BE2C (cell line): ENCODE measurements at places on chromosomes 11 and 22.

- DNase-seq = no peak
Measured at GRCh38 chr11:72670041-72670440, 4.2 kb downstream of the PDE2A start.

DNA sequence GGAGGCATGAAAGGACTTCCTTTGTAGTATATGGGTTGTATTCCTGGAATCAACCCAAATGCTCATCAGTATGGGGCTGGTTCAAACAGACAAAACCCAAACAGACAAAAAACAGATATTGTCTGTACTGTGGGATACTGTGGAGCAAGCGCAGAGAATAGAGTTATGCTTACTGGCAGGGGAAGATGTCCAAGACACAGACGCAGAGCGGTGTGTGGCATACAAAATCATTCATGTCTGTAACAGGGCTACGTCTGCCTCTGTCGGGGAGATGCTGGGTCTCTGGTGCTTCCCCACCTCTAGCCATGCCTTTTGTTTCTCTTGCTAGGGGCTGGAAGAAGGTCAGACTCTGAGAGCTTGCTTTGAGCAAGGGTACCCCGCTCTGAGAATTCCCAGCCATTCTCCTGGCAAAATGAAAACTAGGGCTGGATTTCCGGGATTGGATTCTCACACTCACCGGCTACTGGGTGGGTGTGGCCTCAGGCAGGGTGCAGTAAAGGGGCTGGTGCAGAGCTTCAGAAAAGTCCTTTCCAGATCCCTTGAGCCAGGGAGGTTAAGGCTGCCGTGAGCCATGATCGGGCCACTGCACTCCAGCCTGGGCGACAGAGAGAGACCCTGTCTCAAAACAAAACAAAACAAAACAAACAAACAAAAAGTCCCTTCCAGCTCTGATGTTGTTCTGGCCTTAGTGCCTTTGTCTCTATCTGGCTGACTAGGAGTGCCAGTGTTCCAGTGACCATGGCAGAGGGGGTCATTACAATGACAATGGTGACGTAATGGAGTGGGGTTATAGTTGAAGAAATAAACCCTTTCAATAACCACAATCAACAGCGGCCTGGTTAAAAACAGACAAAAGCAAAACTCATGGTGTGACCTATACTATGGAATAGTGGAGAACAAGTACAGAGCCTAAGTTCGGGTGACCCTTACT is 2.9 kb upstream of the ABCC8 start:
- peak; percentile 58 for DNase-seq

- peak; percentile 97 for DNase-seq
Measured at GRCh38 chr11:67583247-67584204, at the start of gene GSTP1. Gene GSTP1 (plus strand): TSS chr11:67583812. CDS start chr11:67583844, 32 bp downstream.

DNA sequence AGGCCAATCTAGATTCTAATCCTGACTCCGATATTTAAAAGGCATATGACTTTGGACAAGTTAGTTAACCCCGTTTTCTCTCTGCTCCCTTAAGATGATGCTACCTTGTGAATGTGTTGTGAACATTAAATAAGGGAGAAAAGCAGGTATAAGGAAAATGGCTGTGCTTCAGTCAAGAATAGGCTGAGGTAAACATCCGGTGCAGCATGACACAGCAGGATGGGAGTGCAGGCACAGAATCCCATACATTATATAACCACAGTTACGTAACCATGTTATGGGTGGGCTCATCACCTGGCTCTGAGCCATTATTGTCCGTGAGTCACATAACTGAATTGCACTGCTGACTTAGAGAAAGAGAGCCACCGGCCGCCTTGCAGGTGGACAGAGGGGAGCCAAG is 382.2 kb upstream of the ANO5 start:
- peak; percentile 34 for DNase-seq

GRCh38 chr11:44775366-44775984 is 48.7 kb downstream of the TSPAN18 start:
- DNase-seq = peak; percentile 65

DNA sequence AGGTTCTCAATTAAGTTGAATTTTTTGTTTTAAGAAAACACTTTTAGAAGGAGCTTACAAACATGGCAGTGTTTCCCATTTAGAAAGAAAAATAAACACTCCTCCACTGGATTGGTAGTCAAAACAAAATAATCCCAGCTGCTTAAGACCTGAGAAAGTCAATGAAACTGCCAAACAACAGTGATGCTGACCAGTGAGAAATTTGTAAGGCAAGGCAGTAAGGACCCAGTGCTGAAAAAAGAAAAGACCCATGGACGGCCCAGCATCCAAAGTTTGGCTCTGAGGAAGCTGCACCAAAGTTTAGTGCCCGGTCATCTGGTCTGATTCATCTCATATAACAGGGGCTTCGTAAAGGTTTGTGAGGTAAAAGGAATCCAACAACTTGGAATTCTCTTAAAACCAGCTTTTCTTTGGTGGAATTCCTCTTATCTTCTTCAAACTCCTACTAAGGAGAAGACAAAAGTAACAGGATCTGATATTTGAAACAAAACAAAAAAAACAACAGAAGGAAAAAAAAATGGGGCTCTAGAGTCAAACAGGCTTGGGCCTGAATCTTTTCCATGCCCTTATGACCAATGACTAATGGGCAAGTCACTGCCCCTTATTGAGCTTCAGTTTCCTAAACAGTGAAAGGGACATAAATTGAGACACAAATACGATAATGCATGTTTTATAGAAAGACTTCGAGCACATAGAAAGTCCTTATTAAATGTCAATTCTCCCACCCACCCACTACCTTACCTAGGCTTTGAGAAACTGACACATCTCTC is 383.0 kb upstream of the NARS2 start:
- no peak for DNase-seq

GRCh38 chr11:85854212-85854556 is 999 bp upstream of the CCDC83 start:
- no peak for DNase-seq

GRCh38 chr22:32037236-32037635 is 5.8 kb upstream of the SLC5A1 start:
- DNase-seq = no peak

DNA sequence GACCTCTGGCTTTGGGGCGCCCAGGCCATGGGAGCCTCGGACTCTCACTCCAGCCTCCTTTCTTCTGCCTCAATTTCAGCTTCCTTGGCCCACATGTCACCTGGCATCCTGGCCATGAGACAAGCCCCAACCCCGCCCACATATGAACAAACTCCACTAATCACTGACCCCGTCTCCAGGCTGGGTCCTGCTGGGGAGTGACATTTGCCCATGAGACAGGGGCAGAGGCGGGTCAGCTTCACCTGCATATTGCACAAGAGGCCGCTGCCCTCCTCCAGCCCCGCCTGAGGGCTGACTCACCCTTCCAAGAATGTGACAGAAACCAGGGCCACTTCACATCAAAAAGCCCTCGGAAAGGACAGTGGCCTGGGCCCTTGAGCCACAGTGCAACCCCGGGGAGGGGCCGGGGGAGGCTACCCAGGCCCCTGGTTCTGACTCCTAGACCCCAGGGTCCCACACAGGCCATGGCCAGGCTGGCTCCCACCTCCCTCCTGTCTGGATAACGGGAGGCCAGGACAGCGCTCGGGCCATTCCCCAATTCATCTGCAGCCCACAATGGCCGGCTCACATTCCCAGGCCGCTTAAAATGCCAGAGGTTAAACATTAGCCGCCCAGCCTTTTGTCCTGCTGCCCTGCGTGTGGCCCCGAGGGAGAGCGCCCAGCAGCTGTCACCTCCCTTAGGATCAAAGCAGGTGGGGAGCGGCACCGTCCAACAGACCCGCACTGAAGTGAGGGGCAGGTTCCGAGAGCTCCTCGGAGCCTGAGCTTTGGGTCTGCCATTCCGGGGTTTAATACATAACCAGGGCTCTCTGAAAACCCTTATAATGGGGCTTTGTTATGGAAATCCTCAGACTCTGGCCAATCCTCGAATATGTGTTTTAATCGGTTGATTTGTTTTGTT is 42.3 kb downstream of the TRMU start:
- DNase-seq = no peak

GRCh38 chr22:50600967-50601668 is 525 bp downstream of the MAPK8IP2 start:
- peak; percentile 40 for DNase-seq

DNA sequence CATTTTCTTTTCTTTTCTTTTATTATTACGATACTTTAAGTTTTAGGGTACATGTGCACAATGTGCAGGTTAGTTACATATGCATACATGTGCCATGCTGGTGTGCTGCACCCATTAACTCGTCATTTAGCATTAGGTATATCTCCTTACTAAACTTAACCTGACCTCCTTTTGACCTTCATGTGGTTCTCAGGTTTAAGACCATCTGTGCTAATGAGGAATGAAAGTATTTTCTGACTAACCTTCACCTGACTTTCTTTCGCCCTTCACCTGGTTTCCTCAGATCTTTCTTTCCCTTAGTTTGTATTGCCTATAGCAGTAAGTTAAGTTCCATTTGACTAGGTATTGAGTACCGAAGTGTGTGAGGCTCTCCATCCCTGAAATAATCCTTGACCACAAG is 6.5 kb downstream of the EXPH5 start:
- DNase-seq = no peak

- DNase-seq = no peak
Measured at GRCh38 chr11:27991736-27992135, 116.2 kb downstream of the KIF18A start.

DNA sequence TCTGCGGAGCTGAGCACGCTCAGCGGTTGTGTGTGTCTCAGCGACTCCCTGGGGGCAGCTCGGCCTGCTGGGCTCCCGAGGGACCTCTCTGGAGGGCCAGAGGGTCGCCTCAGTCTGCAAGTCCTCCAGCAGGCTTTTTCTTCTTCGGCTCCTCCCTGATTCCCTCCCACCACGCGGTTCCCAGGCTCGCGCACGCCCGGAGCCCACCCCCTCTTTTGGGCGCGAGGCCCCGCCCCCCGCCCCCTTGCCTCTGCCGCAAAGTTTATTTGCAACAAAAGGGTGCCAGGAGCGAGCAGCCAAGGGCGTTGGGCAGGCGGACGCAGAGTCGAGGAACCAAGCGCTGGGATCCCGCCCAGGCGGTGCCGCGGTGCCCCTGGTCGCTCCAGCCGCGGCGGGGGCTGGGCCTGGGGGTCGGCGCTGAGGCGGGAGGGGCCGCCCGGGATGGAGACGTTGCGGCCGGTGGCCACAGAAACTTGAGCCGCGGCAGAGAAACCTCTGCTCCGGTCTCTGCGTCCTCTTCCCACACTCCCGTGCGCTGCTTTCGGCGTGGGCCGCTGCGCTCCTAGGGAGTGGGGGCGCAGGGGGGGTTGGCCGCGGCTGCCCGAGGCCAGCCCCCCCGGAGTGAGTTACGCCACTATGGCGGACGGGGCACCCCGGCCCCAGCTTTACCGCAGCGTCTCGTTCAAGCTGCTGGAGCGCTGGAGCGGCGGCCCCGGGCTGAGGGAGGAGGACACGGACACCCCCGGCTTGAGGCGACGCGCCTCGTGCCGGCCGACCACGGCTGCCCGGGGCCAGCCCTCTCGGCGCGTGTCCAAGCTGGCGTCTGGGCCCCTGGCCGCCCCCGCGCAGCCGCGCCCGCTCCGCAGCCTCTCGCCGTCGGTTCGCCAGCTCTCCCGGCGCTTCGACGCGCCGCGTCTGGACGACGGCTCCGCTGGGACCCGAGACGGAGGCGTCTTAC is at the start of gene ARHGEF17:
TSS of gene ARHGEF17 (plus strand) at position 274 of the 958 bp plus-strand sequence. CDS start at position 637, 363 bp downstream.
- peak; percentile 91 for DNase-seq

GRCh38 chr11:134906356-134906955 is 494.4 kb upstream of the B3GAT1 start:
- DNase-seq = no peak

- DNase-seq = no peak
Measured at GRCh38 chr11:12075822-12076821, 34.3 kb upstream of the MICAL2 start.

DNA sequence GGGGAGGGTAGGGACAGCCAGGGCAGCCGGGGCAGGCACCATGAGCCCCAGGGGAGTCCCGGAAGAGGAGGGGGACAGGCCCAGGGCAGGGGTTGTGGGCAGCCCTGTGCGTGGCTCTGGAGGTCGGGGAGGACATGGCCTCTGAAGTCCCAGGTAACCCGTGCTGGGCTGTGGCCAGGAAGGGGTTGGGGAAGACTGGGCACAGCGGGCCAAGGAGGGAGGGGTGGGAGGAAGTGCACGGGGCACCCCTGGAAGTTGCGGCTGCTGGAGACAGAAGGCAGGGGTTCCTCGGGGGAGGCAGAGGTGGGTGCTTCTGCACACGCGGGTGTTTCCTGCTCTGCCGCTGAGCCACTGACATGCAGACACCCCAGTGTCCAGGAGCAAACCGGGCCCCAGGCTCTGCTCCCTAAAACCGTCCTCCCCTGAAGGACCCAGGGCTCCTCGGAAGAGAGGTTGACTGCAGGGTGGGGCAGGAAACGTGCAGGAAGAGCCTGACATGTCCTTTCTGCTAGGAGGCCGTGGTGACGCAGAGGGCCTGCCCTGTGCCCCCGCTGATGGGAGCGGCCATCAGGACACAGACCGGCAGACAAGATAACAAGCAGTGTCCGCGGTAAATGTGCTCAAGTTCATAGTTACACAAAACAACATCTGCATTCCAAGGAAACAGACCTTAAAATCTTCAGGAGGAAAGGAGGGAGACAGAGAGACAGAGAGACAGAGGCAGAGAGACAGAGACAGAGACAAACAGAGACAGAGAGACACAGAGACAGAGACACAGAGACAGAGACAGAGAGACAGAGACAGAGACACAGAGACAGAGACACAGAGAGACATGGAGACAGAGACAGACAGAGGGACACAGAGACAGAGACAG is 5.7 kb downstream of the TNNI2 start:
- no peak for DNase-seq

DNA sequence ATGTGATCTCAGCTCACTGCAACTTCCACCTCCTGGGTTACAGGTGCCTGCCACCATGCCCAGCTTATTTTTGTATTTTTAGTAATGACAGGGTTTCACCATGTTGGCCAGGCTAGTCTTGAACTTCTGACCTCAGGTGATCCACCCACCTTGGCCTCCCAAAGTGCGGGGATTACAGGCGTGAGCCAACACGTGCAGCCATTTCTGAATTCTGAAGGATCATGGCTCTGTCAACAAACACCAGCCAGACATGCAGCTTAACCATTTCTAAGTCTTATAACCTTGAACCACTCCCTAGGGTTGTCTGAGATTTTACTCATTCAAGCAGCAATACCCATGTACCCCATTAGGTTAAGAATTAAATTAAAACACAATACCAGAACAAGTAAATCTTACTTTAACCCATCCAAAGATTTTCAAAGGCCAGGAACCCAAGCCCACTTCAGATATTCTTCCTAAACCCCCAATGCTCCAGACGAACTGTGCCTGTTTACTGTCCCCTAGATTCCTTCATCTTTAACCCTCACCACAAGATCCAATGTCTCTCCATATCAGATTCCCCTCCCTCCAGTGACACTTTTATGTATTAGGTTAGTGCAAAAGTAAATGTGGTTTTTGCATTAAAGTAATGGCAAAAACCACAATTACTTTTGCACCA is 4.0 kb downstream of the RPS13 start:
- DNase-seq = no peak

DNA sequence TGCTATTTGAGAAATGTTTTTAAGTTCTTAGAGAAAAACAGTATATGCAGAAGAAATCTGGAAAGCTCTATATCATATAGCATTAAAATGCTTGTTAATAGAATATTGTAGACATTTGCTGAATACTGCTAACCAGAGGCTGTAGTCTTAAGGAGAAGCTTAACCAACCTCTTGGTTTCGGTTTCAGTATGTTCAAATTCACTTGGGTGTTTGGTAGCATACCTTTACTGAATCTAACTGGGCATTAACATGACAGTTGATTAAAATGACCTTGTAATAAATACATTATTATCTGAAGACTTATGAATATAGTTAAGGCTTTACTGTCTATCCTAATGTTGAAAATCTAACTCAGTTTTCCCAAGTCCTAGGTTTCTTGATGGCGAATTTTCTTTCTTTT is 5.4 kb downstream of the PCF11 start:
- DNase-seq = no peak
